ENCODE measurements at places on chromosomes 1 and 21. TPM values are rescaled to one million over a fixed set of nuclear protein-coding genes. Genes with fewer than 3 reads are reported as not detected.
A peak's percentile ranks its signal among the peaks of the same experiment; 100 is the strongest.

GRCh38 chr1:231606712-231607111, 19.9 kb upstream of the DISC1 start:
- no peak for DNase-seq

- DNase-seq, result peak; percentile 70
Observed at GRCh38 chr1:151534662-151535278, 5.3 kb upstream of the TUFT1 start.

DNA sequence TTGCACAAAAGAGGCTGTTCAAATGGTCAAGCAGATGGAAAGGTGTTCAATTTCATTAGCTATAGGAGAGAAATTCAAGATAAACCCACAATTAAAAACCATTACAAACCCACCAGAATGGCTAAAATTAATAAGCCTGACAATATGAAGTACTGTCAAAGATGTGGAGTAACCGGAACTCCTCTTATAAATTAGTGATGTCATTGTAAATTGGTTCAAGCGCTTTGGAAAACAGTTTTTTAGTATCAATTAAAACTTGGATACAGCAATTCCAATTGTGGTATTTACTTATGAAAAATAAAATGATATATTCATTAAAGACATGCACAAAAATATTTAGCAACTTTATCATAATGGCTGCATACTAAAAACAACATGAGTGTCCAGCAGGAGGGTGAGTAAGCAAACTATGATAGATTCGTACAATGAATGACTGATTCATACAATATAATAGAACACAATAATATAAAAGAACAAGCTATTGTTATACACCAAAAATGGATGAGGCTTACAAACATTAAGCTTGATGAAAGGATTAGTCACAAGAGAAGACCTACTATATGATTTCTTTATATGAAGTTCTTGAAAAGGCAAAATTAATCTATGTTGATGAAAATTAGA, 38.4 kb upstream of the FGGY start:
- no peak for DNase-seq

GRCh38 chr1:115726161-115726560, 42.4 kb downstream of the CASQ2 start:
- DNase-seq, result no peak

- peak; percentile 24 for DNase-seq
Observed at GRCh38 chr1:214464445-214465287, 86.7 kb downstream of the PTPN14 start.

GRCh38 chr1:70504176-70504820, 93.2 kb downstream of the CTH start:
- peak; percentile 43 for DNase-seq

- no peak for DNase-seq
Observed at GRCh38 chr1:205391386-205391785, 30.5 kb downstream of the LEMD1 start.

GRCh38 chr1:54861070-54861761, 25.8 kb downstream of the DHCR24 start:
- no peak for DNase-seq

DNA sequence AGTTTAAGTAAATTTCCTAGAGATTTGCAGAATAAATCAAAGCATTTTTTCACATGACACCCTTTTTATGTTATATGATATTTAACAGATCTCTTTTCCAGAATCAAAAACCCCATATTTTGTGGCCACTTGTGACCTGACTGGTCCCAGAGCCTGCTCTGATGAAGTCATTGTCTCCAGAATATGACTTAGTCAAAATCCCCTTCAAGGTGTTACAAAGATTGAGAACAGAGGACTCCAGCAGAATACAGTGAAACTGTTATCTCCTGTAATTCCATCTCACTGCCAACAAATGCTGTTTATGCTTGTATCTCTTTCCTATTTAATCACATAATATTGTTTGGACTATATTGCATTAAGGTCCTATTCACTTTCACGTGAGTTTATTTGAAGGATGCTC, 25.6 kb downstream of the RGS1 start:
- DNase-seq, result no peak

DNA sequence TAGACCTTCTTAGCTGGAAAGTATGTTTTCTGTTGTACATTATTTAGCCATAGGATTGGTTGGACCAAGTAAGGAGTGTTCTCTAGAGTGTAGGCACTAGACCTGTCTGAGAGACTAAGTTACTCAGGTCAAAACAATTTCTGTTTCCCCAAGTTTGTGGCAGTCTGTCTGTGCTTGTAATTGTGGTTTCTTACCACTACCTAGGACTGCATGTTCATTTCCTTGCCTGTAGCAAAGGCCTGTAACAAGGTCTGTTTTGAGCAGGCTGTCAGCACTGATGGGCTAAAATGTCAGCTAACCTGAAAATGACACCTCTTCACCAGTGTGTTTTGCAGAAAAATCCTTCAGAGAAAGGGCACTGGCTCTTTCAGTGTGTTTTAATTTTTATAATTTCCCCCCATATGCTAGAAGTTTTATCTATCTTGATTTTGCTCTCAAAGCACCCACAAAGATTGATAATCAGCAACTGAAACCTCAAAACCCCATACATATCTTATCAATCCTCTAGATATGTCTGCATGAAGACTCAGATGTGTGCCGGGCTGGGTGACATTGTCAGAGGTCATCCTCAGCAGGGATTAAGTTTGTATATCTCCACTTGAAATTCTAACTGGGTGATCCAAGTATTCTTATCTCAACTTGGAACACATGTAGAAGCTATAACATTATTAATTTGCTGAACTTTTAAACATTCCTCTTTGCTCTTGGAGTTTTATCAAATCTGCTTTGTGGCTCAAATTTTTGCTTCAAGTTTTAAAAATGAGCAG, 50.7 kb upstream of the ST6GALNAC3 start:
- no peak for DNase-seq

DNA sequence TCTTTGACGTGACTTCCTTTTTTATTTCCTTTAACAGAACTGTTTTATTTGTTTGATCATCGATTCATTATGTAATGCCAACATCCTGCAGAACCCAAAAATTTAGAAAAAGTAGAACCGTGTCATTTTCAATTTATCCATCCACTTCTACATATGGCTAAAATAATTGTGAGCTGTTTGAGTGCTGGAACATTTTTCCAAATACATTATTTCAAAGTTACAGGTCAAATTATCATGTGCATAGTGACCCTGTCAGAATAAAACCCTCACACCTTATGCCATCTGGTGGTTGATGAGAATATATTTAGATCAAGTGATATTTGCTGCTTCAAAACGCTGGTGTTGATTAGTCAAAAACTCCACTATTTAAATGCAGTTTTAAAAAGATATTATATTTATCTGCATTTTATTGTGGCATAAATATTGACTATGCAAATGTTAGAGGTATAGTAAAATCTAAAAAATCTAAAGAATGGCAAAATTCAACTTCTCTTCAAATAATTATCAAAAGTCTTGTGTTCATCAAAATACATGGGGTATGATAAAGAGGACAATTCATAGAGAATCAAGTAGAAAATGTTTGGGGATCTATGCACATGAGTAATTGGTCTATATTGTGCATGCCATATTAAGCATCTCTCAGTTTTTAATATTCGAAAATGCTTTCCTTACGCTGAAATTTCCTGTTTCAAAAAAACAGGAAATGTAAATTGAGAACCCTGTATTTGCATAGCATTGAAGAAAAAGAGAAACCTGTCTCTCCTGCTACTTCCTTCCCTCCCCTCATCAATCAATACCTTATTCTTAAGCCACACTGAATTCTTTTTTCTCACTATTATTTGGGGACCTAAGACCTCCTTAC, 39.7 kb downstream of the UBE2U start:
- DNase-seq, result peak; percentile 31

DNA sequence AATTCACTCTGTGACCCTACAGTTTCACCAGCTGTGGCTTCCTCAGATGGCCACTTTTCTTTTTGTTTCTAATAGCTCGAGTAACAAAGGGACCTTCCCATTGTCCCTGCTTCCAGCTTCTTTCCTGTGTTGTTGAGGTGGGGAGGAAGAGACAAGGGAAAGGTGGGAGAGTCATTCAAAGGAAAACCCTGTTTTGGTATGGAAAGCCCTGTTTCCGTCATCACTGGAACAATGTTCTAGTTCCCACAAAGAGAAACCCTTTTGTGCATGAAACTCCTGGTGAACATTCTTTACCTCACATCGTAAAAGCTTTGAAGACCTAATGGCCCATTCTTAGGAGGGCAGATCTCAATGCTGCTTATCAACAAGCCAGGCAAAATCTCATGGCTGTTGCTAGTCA, 62.2 kb downstream of the ABCA4 start:
- DNase-seq, result no peak

- DNase-seq, result no peak
Observed at GRCh38 chr1:62142496-62142895, 52.2 kb upstream of the L1TD1 start.

GRCh38 chr1:79896140-79896539, 889.6 kb upstream of the ADGRL4 start:
- DNase-seq, result no peak

DNA sequence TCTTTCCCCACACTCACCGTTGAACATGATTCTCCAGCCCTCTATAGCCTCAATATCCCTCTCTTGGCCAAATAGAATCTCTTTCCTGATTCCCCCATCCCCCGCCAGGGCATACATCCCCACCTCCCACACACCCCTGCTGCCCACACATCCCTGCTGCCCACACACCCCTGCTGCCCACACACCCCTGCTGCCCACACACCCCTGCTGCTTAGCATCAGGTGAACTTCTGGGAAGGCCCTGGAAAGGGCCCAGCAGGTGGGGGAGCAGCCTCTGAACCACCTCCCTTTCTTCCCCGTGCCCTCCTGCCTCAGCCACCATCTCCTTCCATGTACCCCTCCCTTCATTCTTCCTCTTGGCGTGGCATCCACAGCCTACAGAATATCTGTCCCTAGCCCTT, 15.9 kb upstream of the IFNLR1 start:
- no peak for DNase-seq

- peak; percentile 71 for DNase-seq
Observed at GRCh38 chr1:41432481-41433280, 51.8 kb downstream of the EDN2 start.

GRCh38 chr1:12539705-12540579, 78.1 kb downstream of the DHRS3 start:
- peak; percentile 86 for DNase-seq

GRCh38 chr1:51519048-51519864, at the start of gene EPS15:
EPS15 (minus strand) TSS chr1:51519266; CDS start chr1:51519231, 35 bp downstream.
- DNase-seq, result peak; percentile 89

GRCh38 chr1:116411784-116412479, 38.9 kb downstream of the ATP1A1 start:
- DNase-seq, result no peak

GRCh38 chr1:229266274-229266673, 4.6 kb upstream of the RAB4A start:
- no peak for DNase-seq

- peak; percentile 34 for DNase-seq
Observed at GRCh38 chr1:31181515-31182343, 58.0 kb downstream of the NKAIN1 start.

GRCh38 chr1:5755552-5756125, 236.6 kb downstream of the NPHP4 start:
- DNase-seq, result no peak

GRCh38 chr1:228842094-228842775, 107.0 kb downstream of the RHOU start:
- DNase-seq, result no peak

DNA sequence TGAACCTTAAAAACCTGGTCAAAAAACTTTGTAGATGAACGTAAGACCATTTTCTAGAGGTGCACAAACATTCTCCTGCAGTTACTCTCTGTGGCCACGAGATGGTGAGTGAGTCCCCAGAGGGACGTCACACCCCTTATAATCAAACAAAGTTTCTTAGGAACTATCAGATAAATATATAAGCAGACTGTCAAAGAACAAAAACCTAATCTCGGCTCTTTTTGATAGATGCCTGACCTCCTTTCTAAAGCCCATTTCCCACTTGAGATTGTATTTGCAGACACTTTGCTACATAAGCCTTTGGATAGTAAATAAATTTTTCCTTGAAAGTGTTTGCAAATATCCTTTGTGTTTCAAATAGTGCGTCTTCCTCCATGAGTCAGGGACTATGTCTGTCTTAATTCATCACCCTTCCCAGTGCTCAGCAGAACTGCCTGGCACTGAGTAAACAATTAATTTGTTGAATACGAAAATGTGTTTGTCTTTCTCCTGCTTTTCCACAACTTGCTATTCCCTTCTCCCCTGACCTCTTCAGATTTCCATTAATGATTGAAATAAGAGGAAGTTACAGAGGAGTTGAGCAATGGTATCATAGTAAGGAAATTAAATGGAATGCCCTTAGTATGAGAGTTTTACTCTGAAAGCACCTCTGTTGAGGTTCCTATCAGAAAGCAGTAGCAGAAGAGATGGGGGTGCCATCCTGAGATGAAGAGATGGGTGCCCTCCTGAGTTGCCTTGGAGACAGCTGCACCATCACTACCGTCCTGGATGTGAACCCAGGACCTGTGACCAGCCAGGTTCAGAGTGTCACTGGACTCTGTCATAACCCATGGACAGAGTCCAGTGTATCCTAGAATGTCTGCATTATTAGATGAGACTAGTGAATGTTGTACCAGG, 57.8 kb upstream of the RAVER2 start:
- peak; percentile 41 for DNase-seq

DNA sequence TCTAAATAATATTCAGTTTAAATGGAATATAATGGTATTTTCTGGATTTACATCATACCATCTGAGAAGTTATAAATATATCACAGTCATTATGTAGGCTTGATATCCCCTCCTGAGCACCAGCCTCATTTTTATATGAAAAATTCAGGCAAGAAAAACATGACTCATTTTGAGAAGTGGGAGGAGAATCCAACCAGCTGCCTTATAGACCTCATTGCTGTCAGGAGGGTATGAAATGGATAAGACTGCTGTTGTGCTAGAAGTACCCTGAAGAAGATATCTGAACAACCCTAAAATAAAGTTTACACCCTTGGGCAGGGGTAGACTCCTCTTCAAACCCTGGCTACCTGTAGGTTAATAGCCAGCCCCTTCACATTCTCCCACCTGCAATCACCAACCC, 8.8 kb downstream of the GIPC2 start:
- DNase-seq, result no peak

DNA sequence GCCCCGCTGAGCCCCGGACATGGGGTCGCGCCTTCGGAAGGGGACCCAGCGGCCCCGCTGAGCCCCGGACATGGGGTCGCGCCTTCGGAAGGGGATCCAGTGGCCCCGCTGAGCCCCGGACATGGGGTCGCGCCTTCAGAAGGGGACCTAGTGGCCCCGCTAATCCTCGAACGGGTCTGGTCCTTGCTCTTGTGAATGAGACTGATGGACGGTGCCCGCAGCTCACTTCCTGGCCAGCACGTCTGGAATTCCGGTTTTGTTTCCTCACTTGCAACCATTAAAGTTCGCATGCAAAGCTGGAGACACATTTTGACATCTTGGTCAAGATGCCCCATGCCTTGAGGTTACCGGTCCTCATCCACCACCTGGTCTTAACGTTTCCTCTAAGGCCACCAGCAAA, 5.6 kb downstream of the WRAP73 start:
- no peak for DNase-seq

The AGRN gene
- polyA plus RNA-seq, result 83.9 TPM

The LRRC53 gene
- polyA plus RNA-seq, result not detected

The RGS4 gene
- polyA plus RNA-seq, result 1.5 TPM

The GJA9 gene
- 0.39 TPM for polyA plus RNA-seq

The GABRD gene
- polyA plus RNA-seq, result 2.1 TPM

The SPRR1A gene
- not detected for polyA plus RNA-seq

The TDRD10 gene
- polyA plus RNA-seq, result 1.6 TPM

The HSF2BP gene
- 0.80 TPM for polyA plus RNA-seq

The OR2T29 gene
- polyA plus RNA-seq, result not detected

The CEP170 gene
- 68.9 TPM for polyA plus RNA-seq

The PLA2G2E gene
- polyA plus RNA-seq, result not detected

The RUNX1 gene
- 9.3 TPM for polyA plus RNA-seq

All from muscle of back (tissue), 13 donors.